ENCODE measurements at places on chromosomes 3 and 15.

GRCh38 chr3:16455966-16456365 is 57.5 kb downstream of the RFTN1 start:
- no peak for DNase-seq

GRCh38 chr3:53694046-53694445 is 152.2 kb downstream of the CHDH start:
- no peak for DNase-seq

GRCh38 chr15:31269816-31270575 is 56.6 kb upstream of the KLF13 start:
- no peak for DNase-seq

- no peak for DNase-seq
Measured at GRCh38 chr3:44712455-44713075, at the start of gene ZNF502. Gene ZNF502 (plus strand): TSS chr3:44712660. CDS start chr3:44720262, 7,602 bp downstream.

DNA sequence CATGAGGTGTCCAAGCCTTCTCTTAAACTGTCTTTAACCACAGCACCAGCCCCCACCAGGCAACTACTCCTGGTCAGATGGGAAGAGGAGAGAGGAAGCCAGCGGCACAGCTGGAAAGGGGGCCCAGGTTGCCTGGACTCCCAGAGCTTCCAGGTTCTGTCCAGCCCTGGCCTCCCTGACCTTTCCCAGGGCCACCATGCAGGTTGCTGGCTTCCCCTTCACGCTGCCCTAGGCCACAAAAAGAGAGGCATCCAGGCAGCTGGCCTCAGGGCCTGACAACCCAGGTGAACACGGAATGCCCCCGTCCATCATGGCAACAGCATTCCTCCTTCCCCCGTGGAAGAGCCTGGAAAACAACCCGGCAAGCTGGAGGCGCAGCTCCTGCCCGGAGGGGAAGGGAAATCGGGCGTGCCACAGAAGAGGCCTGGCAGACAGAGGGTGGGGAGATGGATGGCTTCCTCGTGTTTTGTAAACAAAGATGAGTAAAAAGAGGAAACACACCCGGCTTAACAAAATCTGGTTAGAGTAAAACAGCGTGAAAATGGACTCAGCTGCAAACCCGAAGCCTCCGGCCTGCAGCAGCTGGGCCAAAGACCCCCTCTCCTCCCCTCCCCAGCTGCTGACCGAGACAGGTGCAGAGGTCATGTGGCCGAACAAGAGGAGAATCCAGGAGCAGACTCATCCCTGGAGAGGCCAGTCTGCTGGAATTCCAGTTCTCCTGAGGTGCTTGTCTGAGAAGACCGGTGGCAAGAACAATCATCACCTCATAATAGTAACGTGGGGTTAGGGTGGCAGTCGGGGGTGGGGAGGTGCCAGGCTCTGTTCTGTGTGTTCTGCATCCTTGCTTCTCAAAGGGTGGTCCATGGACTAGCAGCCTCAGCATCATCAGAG is 15.5 kb downstream of the BMF start:
- no peak for DNase-seq

DNA sequence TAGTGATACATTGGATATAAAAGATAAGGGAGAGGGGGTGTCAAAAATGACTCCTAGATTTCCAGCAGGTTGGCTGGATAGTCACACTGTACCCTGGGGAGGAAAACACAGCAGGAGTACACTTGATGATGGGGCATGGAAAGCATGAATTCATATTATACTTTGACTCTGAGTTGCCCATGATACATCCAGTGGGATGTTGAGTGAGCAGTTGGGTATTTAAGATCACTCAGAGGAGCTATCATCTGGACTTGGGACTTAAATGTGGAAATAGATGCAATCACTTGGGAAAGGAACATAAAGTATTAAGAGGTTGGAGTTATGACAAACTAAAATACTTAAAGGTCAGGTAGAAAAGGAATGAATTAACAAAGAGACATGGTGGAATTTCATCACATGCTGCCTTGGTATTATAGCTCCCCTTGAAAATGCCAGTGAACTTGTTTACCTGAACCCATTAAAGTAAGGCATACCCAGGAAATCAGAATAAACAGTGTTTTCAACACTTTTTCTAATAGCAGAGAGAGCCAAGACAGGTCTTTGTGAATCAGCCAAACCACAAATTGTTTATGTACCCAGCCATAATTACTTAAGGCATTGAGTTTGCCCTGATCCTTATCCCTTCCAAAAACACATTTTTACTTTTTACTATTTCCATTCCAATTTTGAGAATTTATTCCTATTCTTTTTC is 49.9 kb upstream of the ABI3BP start:
- no peak for DNase-seq

GRCh38 chr3:197694251-197694650 is 42.5 kb downstream of the RUBCN start:
- no peak for DNase-seq

- no peak for DNase-seq
Measured at GRCh38 chr3:16840101-16840424, 44.7 kb upstream of the PLCL2 start.

DNA sequence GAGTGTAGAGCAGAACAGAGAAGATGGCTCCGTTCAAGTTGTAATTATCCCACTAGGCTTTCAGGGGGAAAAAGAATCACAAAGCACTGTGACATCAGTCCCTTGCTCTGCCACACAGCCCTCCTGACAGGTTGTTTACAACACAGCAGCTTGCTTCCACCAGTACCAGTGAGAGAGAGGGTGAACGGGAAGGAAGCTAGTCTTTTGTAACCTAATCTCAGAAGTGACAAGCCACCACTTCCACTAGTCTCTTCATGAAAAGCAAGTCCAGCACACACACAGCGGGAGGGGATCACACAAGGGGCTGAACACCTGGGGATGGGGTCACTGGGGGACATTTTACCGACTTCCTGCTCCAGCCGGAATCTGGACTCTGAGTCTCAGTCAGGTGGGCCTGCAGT is 86.3 kb downstream of the FAM81A start:
- DNase-seq: no peak

DNA sequence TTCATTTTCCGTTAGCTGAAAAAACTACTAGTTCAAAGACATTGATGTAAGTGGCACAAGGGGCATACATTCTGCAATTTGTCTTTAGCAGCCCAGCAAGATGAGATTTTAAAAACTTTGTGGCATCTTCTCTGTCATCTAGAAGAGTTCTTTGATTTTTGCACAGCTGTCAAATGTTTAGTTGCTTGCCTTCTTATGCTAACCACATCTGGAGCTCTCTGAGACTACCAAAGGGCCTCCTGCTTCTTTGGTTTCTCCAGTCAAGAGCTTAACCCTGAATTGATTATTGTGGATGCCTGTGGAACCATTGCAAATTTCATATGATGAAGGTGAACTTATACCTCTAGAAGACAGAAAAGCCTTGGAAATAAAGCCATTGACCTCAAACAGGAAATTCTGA is 468.7 kb upstream of the RGMA start:
- DNase-seq: no peak

- DNase-seq: no peak
Measured at GRCh38 chr3:98561727-98562521, 30.1 kb downstream of the GPR15 start.

DNA sequence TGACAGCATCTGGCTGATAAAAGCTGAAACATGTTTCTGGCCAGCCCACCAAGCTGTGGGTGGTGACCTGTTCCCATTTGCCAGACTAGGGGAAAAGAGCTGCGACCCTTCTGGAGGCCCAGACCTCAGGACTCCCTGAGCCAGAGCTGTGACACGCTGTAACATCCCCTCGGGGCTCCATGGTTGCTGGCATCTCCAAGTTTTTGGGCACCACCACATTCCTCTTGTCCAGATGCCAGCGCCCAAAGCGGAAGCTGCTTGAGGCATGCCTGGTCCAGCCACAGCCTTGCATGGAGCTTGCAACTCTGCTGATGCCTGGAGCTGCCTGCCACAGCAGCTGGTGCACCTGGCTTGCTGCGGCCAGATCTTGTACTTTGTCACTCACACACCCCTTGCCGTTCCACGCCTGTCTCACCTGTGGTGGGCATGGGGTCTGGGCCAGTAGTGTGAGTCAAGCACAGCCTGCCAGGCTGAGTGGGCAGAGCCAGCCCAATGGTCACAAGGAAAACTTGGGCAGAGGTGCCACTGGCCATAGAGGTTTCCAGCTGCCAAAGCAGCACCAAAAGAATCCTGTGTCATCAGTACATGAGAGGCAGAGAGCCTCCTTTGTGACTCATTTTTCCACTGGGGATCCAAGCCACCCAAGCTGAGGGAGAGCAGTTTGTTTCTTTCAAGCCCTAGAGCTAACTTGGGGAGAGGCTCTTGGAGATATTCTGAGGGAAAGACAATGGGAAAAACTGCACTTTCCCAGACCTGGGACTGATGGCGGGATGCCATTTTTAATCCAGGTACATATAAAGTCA is 45.7 kb upstream of the PTX3 start:
- DNase-seq: no peak

DNA sequence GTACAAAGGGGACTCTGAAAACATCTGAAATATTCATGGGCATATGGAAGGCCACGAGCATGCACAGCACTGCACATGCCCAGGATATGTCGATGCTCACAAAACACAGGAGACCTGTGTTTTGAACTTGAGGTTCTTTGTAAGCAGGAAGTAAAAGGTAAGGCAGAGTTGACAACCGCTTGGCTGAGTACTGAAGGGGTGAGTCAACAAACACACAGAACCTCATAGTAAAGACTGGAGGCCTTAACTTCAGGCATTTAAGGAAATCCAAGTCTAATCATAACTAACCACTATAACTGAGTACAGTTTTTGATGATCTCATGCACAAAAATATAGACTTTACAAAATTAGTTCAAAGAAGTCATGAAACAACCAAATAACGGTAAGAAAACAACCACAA is 80.6 kb downstream of the MYO9A start:
- DNase-seq: no peak

GRCh38 chr15:64642875-64643274 is 132.5 kb downstream of the RBPMS2 start:
- DNase-seq: no peak

DNA sequence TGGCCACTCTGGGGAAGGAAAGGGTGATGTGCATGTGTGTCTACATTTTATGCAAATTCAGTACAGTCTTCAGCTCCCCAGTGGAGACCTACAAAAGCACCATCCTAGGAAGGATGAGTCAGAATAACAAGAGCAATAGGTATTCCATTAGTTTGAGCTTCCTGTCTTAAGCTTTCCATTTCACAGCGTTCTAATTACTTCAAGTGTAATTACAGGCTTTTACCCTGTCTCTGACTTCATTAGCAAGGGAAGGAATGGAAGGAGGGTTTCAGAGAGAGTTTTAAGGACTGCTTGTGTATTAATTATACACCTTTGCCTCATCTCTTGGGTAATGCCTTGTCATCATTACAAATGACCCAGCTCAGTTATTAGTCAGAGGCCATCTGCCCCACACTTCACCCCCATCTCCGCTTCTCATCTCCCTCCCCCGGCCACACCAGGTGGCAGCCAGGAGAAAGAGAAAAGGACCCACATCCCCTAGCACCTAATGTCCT is 202.8 kb upstream of the MRPL3 start:
- DNase-seq: no peak

- DNase-seq: no peak
Measured at GRCh38 chr3:94046533-94046932, 16.2 kb downstream of the DHFR2 start.

GRCh38 chr15:85031944-85032558 is 50.4 kb downstream of the PDE8A start:
- no peak for DNase-seq

- no peak for DNase-seq
Measured at GRCh38 chr15:60525341-60526039, 46.5 kb upstream of the ICE2 start.

DNA sequence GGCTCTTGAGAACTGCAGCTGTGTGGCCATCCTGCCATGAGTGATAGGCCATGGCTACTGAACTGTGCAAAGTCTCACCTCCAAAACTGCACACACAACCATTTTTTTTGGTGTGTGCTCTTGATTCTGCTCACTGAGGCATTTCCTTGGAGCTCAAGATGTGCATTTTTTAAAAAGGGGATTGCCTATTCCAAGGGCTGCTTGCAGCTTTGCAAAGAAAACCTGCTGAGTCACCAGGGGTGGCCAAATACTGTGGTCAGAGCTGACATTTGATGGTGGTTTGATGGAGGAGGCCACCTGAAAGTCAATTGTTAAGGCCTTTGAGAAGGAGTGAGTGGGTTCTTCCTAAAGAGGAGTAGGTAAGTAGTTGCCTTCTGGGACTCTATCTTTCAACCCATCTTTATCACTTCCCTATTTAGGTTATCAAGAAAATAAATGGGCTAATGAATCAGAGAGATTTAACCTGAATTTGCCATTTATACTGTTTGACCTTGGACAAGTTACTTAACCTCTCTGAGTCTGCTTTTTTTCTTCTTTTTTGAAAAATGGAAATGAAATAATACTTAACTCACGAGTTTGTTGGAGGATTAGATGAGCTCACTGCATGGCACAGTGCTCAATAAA is 87.9 kb downstream of the CHST2 start:
- no peak for DNase-seq

DNA sequence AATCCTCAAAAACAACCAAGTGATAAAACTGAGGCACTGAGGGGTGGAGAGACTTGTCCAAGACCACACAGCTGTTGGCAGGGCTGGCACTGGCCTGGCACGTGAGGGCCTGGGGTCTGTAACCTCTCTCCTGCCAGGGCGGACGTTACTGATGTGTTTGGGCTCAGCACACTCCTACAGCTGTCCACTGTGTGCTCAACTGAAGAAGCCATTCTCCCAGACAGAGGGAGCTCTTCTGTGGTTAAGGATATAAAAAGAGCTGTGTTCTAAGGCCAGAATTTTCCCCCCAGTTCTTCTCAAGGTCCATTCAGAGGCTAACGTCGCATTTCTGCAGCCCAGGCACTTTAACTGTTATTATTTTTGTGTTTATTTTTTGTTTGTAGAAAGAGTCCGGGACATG is 429.0 kb upstream of the ATP11B start:
- no peak for DNase-seq

DNA sequence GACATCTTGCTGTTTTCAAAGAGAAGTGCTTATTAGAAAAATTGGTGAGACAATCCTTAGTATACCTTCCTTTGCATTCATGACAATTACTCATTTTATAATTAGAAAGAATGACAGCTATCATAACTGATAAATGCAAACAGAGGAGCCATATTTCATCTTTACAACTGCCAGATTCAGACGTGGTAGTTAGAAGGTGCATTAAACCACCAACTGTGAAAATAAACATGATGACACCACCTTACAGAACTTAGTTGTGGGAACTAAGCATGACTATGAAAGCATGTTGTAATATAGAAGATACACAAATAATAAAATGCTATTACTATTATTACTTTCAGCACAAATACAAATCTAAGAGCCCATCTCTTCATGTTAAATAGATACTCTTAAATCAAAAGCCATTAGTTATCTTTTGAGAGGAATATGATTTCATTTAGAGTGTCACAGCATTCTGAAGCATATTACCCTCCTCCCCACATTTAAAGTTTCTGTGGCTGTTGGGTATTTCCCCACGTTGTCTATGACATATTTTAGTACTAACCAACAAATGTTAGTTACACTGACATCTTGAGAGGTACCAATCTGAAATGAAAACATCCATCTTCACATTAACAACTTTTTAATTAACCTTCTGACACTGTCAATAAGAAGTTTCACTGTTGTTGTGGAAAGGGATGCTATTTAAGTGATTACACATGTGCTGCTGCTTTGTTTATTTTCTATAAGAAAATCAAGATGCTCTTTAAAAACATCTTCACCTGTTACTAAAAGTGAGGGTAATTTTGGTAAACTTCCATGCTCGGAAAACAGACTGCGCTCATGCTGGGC is 163.8 kb downstream of the LSAMP start:
- no peak for DNase-seq
